ENCODE measurements at places on chromosomes 16 and 17.
A peak's percentile ranks its signal among the peaks of the same experiment; 100 is the strongest.

DNA sequence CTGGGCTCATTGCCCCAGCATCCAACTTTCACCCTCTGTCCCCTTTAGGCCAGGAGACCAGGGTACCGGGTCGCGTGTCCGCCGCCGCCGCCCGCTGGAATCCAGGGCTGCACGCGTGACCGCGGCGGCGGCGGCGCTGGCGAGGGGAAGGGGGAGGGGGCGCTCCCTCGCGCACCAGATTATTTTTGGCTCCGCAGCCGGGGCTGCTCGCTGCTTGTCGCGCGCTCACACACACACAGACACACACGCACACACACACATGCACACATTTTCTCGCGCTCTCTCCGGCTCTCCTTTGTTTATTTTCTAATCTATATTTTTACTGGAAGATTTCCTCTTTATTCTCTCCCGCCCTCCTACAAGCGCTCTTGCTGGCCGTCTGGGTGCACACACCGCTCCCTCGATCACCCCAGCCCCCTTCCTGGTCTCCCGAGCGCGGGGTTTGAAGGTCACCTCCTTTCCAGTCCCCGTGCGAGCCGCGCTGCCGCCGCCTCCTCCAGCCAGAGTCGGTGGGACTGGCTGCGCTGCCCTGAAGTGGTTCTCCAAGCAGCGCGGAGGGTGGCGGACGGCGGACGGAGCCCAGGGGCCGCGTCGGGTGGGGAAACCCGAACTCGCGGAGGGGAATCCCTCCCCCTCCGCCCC, 921.4 kb upstream of the EEF2KMT start:
- peak; percentile 44 for DNase-seq

DNA sequence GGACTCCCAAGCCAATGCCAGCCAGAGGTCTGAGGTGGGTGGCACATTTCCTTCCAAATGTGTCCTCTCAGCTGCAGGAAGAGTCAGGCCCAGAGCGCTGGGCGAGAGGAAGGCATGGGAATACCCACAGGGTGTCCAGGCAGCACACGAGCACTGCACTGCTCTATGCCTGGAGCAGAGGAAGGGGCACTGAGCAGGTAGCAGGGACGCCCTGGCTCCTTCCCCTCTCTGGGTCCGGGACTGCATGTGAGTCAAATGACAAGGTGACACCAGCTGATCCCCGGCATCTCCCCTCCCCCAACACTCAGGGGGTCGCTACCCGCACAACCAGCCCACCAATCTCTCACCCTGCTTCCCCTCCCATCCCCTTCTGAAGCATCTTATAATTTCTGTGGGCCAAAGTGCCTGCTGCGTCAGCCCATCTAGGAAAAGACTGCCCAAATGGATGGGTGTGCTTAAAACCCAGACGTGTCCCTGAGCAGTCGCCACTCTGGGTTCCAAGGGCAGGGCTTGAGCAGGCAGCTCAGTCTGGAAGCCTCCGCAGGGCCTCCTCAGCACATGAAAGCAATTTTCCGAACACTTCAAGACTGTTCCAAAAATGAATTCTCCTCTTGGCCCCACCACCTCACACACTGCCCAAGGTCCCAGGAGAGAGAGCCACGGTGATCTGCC, 12.0 kb upstream of the BCAR1 start:
- DNase-seq, result no peak

- DNase-seq, result no peak
These were observed 62.0 kb downstream of the SLC39A11 start for GRCh38 chr17:73030501-73030921.

GRCh38 chr16:69324013-69324531, 6.3 kb downstream of the PDF start:
- DNase-seq, result no peak

DNA sequence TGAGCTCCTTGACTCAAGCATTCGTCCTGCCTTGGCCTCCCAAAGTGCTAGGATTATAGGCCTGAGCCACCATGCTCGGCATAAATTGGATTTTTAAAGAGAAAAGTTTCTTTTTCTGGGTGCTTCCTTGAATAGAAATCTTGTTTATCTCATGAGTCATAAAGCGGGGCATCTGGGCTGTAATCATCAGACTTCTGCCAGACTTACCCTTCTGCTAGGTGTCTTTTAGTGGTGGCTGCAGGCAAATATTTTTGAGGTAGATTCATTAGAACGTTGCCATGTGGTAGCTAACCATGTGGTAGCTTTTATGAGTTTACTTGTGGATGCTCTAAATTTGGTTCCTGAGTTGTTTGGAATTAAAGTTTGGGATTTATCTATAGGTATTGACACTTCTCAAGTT, 13.4 kb downstream of the PGS1 start:
- DNase-seq, result no peak

DNA sequence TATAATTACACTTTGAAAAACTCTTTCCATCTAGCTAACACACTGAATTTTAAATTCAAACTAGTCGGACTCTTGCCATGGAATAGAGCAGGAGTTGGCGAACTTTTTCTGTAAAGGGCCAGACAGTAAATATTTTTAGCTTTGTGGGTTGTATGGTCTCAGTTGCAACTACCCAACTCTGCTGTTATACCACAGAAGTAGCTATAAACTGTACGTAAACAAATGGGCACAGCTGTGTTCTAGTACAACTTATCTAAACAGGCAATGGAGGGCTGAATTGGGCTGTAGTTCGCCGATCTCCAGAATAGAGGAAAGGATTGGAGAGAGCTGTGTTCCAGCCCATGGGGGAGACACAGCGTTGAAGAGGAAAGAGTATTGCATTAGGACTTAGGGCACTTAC, 8.7 kb downstream of the CNTROB start:
- DNase-seq, result no peak

- DNase-seq, result no peak
These were observed 34.9 kb downstream of the CHD9 start for GRCh38 chr16:53089434-53090285.

GRCh38 chr16:11583889-11584565, 2.7 kb downstream of the LITAF start:
- no peak for DNase-seq

DNA sequence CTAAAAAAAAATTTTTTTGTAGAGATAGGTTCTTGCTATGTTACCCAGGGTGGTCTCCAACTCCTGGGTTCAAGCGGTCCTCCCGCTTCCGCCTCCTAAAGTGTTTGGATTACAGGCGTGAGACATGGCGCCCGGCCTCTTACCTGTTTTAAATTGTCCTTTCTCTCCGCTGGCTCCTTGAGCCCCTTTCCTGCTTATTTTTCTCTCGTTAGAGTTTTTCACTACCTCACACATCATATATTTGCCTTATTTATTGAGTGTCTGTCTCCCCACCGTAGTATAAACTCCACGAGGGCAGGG, 760 bp upstream of the SEC14L5 start:
- DNase-seq, result no peak

- DNase-seq, result no peak
These were observed 60.1 kb upstream of the MED9 start for GRCh38 chr17:17416400-17417360.

DNA sequence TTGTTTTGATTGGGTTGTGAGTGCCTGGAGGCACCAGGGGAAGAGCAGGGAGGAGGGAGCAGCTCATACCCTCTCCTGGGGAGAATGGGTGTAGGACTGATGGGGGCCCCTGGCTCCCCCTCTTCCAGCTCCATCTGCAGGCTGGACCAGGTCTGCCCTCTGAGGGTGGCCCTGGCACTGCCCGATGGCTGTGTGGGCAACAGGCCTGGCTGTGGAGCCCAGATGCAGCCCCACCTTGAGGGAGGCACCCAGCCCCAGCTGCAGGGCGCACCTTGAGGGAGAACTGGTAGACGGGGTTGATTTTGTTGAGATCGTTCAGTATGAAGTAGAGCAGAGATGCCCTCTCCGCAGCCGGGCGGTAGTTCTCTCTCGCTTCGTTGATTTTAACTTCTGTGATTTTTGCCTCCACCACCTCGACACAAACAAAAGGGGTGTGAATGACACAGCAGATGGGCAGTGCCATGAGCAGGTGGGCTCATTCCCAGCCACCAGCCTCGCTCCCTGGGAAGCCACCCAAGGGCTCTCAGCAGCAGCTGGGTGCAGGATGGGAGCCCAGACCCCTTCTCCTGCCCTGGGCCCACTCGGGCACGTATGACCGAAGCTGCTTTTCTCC, 71.6 kb downstream of the PGS1 start:
- no peak for DNase-seq

- no peak for DNase-seq
These were observed 118.3 kb downstream of the BANP start for GRCh38 chr16:88069397-88070168.

DNA sequence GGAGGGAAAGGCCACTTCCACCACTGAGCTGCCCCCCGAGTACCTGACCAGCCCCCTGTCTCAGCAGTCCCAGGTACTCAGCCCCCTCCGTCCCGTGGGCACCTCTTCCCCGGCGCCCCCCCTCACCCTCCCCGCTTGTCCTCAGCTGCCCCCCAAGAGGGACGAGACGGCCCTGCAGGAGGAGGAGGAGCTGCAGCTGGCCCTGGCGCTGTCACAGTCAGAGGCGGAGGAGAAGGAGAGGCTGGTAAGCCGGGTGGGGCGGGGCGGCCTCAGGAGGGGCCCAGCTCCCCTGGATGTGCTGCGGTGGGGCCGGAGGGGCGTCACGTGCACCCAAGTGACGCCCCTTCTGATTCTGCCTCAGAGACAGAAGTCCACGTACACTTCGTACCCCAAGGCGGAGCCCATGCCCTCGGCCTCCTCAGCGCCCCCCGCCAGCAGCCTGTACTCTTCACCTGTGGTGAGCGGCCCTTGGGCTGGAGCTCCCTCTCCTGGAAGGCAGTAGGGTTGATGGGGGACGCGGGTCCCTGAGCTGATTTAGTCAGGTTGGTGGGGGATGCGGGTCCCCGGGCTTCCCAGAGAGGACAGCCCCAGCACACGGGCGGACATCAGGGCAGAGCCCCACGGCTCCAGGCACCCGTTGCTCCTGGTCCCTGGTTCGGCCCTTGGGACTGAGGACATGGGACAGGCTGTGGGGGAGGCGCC, 9.5 kb upstream of the MRPL12 start:
- no peak for DNase-seq

GRCh38 chr17:78381601-78382232, 3.3 kb downstream of the PGS1 start:
- no peak for DNase-seq

- DNase-seq, result no peak
These were observed 9.2 kb upstream of the SRRM2 start for GRCh38 chr16:2743007-2743810.

- peak; percentile 23 for DNase-seq
These were observed 474 bp downstream of the CLN3 start for GRCh38 chr16:28491230-28491969.

DNA sequence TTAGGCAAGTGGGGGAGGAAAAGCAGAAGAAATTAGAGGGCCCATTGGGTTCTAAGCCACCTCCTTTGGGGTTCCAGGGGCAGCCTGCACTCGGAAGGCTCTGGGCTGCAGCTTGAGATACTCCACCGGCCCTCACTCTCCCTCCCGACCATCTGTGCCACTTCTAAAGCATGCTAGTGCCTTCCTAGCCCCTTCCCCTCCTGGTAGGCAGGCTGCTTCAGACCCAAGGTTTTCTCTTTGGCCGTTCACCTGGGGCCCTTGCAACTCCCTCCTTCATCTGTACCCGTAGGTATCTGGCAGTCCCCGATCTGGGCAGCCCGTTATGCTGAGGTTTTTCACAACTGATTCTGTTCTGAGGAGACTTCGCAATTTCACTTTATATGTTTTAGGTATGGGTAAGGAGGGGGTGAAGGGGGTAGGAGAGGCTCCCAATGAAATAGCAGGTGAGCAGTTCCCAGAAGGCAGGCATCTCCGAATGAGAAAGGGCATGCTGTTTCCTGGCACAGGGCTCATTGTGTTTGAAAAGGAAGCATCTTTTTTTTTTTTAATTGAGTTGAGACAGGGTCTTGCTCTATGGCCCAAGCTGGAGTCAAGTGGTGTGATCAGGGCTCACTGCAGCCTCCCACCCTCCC, 98.7 kb downstream of the RAB11FIP4 start:
- no peak for DNase-seq

GRCh38 chr17:41796121-41796895, 9.8 kb upstream of the JUP start:
- no peak for DNase-seq

- no peak for DNase-seq
These were observed 22.9 kb downstream of the KLHDC4 start for GRCh38 chr16:87742781-87743490.

GRCh38 chr17:39634384-39634871, 2.5 kb upstream of the STARD3 start:
- DNase-seq, result no peak

DNA sequence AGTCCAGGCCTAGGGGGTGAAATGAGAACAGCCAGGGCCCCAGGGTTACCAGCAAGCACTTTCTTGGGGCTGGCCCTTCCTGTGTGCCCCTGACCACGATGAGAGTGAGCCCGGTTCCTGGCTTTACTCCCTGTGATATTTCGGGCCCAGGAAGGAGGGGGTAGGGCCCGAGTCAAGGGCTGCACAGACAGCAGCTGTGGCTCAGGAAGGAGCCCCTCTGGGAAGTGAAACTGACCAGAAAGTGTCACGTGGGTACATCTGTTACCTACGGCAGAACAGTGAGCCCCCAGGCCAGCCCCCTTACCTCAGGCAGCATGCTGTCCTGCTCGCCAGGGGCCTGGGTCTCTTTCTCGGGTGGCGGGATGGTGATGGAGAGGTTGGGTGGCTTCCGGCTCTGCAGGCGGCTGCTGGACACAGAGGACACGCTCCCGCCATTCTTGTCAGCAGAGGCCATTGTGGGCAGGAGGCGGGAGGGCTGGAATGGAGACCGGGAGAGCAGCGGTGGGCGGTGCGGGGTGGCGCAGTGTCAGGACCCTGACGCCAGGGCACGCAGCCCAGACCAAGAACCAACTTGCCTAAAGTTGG, 13.8 kb downstream of the AANAT start:
- no peak for DNase-seq

GRCh38 chr17:73215447-73215846, 22.6 kb downstream of the COG1 start:
- DNase-seq, result no peak

DNA sequence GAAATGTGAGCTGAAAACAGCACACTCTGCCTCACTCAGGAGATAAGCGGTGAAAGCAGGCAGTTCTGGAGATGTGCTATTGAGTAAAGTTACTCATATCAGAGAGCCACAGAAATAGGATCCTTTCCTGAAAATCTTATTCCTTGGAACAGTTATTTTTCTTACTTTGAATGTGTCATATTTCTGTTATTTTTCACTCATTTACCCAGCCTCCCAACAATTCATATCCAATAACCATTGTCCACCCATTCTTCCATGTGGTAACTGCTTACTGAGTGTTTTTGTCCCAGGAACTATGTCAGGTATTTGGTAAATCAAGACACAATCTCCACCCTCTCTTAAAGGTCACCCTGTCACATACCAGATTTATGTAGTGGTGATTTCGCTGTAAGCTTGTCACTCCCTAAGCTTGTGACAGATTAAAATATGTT, 144.9 kb downstream of the PARN start:
- no peak for DNase-seq

- no peak for DNase-seq
These were observed 156.4 kb downstream of the CMIP start for GRCh38 chr16:81601008-81601428.
